Vagina (tissue), 2 donors: ENCODE measurements at places on chromosomes 1 and 21.

GRCh38 chr1:11873395-11874257 is 14.9 kb upstream of the NPPB start:
- DNase-seq = no peak

- peak; percentile 89 for DNase-seq
These were observed 352 bp downstream of the KCNK1 start for GRCh38 chr1:233614173-233614742.

GRCh38 chr1:164617377-164618201 is 58.6 kb downstream of the PBX1 start:
- no peak for DNase-seq

- no peak for DNase-seq
These were observed 105.7 kb upstream of the RUNX1 start for GRCh38 chr21:35154788-35155187.

DNA sequence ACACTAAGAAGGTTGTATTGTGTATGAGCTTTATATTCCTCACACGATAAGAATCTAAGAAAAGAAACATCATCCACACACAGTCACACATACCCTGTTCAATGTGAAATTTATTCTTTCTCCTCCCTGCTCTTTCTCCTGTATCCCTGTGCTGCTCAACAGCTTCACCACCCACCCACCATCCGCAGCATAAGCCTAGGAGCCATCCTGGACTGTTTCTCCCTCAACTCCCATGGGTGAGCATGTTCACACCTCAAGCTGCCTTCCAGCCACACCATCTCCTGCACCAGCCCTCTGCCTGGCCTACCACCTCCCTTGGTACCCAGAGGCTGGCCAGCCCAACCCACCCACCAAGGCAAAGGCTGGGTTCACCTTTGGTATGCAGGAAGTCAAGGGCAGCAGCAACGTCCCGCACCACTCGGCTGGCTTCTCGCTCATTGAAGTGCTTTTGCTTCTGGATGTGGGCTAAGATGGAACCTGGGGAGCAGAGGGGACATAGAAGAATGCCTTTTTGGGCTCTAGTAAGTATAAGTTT is 20.3 kb upstream of the KNCN start:
- no peak for DNase-seq

- no peak for DNase-seq
These were observed 2.1 kb upstream of the A3GALT2 start for GRCh38 chr1:33322870-33323585.

GRCh38 chr1:155106862-155107261 is 20.8 kb upstream of the EFNA1 start:
- no peak for DNase-seq

GRCh38 chr1:93817819-93818569 is 61.0 kb downstream of the DNTTIP2 start:
- no peak for DNase-seq

GRCh38 chr1:906600-907420 is 16.9 kb upstream of the SAMD11 start:
- peak; percentile 81 for DNase-seq
